ENCODE measurements at places on chromosomes 16 and 17. TPM values are rescaled to one million over a fixed set of nuclear protein-coding genes. Genes with fewer than 3 reads are reported as not detected.

GRCh38 chr17:82457929-82458178 lies 687 bp upstream of the NARF start:
- no peaks in the 10 kb centered on the region for H3K27me3 ChIP-seq
- H3K36me3 ChIP-seq = peaks cover 36% of the 10 kb centered on the region
- H3K27ac ChIP-seq = peak overlapping the region; percentile 98
- peaks cover 14% of the 10 kb centered on the region for H3K4me1 ChIP-seq

- no peak overlapping the region for H3K4me3 ChIP-seq
- H3K27me3 ChIP-seq = no peaks in the 10 kb centered on the region
Observed at GRCh38 chr16:15636392-15636873, 6.5 kb downstream of the MARF1 start.

- no peak overlapping the region for H3K27ac ChIP-seq
- no peaks in the 10 kb centered on the region for H3K36me3 ChIP-seq
- DNase-seq = peak; percentile 9
- H3K4me3 ChIP-seq = no peak overlapping the region
- H3K27me3 ChIP-seq = peaks cover 31% of the 10 kb centered on the region
Observed at GRCh38 chr17:28467456-28468025, 5.9 kb upstream of the SLC13A2 start.

DNA sequence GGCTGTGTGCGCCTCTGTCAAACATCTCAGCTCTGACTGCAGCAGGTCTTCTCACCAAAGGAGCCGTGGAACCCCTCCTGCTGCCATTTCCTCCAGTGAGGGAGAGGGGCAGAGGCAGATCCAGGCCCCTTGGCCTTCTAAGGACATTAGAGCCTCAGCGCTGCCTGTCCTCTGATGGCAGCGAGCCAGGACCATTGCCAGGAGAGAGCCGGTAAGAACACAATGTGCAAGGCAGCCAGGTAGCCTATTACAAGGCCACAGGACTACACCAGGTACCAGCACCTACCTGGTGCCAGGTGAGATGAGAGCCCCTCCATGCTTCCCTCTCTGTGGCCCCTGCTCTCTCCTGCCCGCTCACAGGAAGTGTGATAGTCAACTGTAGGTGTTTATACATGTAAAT lies 11.0 kb downstream of the LRRC75A start:
- no peak for DNase-seq
- no peaks in the 10 kb centered on the region for H3K36me3 ChIP-seq
- no peak overlapping the region for H3K27ac ChIP-seq
- H3K4me3 ChIP-seq = no peak overlapping the region

GRCh38 chr17:73343739-73344454 lies 32.1 kb upstream of the CDC42EP4 start:
- DNase-seq = no peak
- H3K27me3 ChIP-seq = no peaks in the 10 kb centered on the region
- H3K36me3 ChIP-seq = no peaks in the 10 kb centered on the region
- peak overlapping the region; percentile 92 for H3K27ac ChIP-seq
- H3K4me3 ChIP-seq = no peak overlapping the region

UNK gene
- 28.8 TPM for total RNA-seq

COG8 gene
- 33.5 TPM for total RNA-seq

CDRT15L2 gene
- total RNA-seq = not detected
